ENCODE measurements at places on chromosomes 12 and 14.
A peak's percentile ranks its signal among the peaks of the same experiment; 100 is the strongest.

- no peak for DNase-seq
These were observed 918 bp downstream of the RNASE1 start for GRCh38 chr14:20801726-20802125.

- DNase-seq = no peak
These were observed 597 bp downstream of the RNF31 start for GRCh38 chr14:24147761-24148428.

- DNase-seq = no peak
These were observed 5.1 kb upstream of the PCNX1 start for GRCh38 chr14:70902184-70902583.

DNA sequence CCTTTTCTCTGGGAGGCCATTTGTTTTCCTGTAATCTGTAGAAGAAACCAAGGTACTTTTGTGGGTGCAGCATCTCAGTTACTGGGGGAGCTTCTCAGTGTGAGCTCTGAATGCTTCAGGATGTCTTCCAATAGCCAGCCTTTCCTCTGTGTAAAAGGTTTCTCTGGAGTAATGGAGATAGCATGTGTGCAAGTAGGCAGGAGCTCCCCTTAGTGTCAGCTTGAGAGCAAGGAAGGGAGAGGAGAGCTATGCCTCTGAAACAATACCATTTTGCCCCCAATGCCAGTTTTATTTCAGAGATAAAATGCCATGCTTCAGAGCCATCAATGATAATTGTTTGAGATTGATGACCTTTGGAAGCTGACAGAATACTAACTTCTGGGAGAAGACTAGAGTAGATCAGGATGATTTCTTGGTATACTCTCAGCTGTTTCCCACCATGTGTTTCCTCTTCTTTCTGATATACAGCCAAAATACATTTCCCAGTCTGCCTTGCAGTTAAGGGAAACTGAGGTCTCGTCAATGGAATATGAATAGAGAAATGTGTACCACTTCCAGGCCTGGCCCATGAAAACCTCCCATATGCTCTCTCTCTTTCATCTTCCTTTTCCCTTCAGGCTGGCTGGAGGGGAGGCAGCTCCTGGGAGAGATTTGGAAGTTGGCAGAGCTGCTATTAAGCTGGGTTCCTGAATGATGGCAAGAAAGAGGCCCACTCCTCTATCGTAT lies 125.7 kb downstream of the CRADD start:
- DNase-seq = no peak

DNA sequence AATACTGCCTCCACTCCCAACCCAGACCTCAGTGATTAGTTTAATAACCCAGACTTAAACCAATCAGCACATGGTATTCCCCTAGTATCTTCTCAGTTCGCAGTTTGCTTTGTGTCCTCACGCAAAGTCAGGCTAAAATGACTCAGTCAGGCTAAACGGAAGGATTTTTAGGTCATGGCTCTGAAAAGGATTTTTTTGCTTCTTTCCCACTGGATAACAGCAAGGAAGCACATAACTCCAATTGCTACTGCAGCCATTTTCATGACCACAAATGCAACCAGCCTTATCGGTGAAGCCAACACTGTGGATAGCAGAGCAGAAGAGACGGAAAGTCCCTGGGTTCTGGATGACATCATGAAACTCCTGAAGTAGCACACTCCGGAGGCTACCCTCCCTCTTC lies 67.7 kb downstream of the ZC3H14 start:
- DNase-seq = no peak

DNA sequence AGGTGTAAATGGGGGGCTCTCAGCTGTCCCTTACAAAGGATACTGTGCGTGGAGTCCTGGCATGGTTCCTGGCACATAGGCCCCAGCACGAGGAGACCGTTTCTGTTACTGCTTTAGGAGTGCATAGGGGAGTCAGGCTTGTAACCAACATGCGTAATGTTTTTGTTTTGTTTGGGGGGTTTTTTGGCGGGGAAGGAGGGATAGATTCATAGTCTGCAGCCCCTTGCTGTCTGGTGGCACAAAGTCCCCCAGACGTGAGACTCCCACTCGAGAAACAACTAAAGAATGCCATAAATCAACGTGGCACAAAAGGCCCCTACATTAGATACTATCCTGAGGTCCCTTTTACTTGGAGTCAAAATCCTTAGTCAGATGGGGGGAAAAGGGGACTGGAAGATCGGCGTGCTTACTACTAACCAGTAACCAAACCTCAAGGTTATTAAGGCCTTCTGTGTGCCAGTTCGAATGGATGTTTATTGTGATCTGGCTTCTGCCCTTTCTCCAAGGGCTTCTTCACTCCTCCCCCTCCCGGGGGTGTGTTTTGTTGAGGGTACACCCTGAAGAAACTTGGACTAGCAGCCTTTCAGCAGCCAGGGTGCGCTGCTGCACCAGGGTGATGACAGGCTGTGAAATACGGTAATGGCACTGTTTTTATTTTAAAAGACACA lies 874 bp downstream of the ISCU start:
- DNase-seq = peak; percentile 84
